CD4-positive, alpha-beta T cell treated with Interleukin-17A for 1 hour (primary cell): ENCODE measurements at places on chromosomes 7 and 10.
A peak's percentile ranks its signal among the peaks of the same experiment; 100 is the strongest.

GRCh38 chr7:15829691-15830090 lies 143.2 kb upstream of the MEOX2 start:
- no peak for DNase-seq

GRCh38 chr7:123557398-123558288 lies at the start of gene NDUFA5:
Gene NDUFA5, minus strand, starts transcription at chr7:123557818. Its CDS starts 23 bp downstream, at chr7:123557795.
- DNase-seq = peak; percentile 99

DNA sequence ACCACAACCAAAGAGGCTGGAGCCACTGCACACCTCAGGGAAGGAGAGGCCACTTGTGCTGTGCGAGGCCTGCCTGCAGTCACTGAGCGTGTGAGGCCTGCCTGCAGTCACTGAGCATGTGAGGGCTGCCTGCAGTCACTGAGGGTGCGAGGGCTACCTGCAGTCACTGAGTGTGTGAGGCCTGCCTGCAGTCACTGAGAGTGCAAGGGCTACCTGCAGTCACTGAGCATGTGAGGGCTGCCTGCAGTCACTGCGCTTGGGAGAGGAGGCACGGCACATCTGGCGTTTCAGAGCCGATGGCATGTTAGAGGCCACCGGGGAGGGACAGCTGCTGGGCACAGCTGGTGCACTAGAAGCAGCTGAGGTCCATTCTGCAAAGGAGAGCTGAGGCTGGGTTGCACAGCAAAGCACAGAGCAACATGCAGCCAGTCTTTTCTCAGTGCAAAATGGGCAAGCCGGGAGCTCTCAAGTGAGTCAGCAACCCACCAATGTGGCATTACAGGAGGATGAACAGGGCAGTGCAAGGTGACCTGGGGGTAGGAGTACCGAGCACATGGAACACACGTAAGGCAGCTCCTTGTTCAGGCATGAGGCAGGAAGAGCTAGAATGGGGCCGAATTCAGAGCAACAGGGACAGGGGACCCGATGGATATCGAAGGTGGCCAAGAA lies 540.1 kb downstream of the PTPRN2 start:
- no peak for DNase-seq

DNA sequence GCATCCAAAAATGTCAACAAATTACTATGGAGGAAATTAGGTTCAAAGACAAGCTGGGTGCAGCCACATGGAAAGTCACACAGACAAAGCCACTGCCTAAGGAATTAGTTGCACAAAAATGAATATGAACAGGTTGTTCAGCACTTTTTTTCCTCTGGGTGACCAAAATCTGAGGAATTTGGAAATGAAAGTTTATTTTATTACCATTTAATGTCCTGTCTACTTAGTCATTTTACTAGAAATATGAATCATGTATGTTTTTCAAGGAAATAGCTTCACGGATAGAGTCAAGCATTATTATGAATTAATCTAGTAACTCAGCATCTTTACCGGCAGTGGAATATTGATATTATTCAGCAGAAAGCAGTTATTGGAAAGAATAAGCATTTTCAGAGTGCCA lies 106.3 kb downstream of the ANK3 start:
- DNase-seq = no peak

GRCh38 chr10:36452851-36453250 lies 672.5 kb upstream of the ANKRD30A start:
- no peak for DNase-seq

- no peak for DNase-seq
These were observed 34.1 kb upstream of the PDCD4 start for GRCh38 chr10:110837418-110838171.

GRCh38 chr7:101860316-101861217 lies 43.1 kb downstream of the CUX1 start:
- no peak for DNase-seq

DNA sequence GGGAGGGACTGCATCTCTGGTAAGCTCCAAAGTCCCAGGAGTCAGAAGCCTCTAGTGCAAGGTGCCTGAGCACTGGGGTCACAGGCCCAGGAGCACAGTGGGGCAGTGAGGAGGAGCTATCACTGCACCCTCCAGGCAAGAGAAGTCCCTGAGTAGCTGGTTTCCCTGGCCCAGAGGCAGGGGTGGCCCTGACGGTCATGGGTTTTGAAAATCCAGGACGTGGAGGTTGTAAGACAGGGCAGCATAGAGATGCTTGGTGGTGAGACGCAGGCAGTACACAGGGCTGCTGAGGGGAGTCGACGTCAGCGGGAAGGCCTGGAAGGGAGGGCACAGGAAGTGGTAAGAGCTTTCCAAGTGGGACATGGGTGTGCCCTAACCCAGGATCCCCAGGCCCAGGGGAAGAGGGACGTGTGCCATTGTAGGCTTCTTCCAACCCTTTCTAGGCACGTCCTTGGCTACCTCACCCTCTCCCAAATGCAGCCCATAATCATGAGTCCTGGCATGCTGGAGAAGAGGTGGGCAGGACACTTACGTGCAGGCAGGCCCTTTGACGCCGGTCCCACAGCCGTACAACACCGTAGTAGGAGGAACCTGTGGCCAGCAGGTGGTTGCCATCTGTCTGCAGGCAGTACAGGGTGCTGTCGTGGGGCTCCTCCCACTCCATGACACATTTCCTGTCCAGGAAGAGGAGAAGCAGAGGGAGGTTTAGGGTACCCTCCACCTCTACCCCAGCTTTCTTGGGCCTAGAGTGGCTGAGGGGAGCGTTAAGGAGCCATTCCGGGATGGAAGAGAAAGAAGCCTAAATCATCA lies 23.2 kb downstream of the DPCD start:
- no peak for DNase-seq

- peak; percentile 3 for DNase-seq
These were observed 438.7 kb upstream of the NRP1 start for GRCh38 chr10:33773253-33773573.

DNA sequence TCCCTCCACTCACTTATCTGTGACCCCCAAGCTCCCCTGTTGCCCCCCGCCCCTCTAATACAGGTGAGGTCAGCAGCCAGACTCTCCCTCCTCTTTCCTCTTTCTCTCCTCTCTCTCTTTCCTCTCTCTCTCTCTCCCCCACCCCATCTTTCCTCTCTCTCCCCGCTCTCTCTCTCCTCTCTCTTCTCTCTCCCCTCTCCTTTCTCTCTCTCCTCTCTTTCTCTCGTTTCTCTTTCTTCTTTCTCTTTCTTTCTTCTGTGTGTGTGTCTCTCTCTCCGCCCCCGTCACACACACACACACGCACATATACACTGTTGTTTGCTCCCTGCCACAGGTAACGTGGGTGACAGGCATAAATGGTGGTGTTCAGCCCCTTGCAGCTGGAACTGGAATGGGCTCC lies 37.2 kb upstream of the PSMG3 start:
- no peak for DNase-seq

DNA sequence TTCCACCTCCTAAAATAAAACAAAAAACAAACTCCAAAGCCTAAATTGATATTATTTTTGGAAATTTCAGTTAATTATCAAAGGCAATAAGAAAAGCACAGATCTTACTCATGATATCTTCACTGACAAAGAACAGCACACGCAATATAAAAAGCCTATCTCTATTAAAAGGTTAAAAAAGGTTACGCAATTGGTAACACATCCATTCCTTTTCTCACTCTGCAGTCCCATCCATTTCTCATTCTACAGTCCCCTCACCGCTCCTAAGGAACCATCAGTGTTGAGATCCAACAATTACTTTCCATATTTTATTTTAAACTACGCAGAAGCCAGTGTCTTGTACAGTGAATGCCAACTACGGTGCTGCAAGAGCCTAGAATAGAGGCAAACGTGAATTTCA lies 1.3 kb downstream of the SEC61G start:
- no peak for DNase-seq

GRCh38 chr10:37713132-37713501 lies 144.3 kb downstream of the ZNF248 start:
- no peak for DNase-seq
